ENCODE measurements at places on chromosomes 1 and 21. TPM values are rescaled to one million over a fixed set of nuclear protein-coding genes. Genes with fewer than 3 reads are reported as not detected.

DNA sequence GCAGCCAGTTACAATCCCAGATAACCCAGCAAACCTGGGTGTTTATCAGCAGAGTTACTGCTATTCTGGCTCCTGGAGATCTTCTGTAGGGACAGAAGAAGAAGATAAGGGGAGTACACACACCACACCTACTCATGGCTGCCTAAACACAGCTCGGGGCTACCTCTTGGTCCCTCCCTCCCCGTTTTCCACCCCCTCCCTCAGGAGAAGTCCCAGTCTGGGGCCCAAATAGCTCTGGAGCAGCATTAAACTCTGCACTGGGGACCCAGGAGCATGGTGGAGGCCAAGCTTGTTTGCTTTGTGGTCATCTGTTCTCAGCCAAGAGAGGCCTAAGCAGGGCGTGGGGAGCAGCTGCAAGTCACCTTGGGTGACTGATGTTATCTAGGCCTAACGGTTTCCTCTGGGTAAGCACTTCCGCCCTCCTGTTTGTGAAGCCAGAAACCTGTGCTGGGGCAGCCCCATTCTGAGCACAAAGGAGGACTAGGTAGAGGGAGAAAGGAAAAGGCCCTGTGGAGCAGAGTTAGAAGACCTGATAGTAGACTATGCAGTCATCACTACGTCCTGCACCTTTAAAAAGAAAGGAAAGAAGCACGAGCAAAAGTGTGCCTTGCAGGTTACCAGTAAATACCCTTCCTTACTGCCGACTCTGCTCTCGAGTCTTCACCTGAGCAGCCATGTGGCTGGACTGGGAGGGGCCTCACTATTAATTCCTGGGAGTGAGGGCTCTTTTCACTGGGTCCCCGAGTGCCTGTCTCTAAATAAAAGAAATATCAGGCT, 2.0 kb upstream of the RCSD1 start:
- peak; percentile 71 for DNase-seq

Gene UBL4B
- not detected for total RNA-seq

- DNase-seq, result no peak
Observed at GRCh38 chr1:116403496-116404136, 30.6 kb downstream of the ATP1A1 start.

Gene HPCA
- total RNA-seq, result 0.24 TPM

DNA sequence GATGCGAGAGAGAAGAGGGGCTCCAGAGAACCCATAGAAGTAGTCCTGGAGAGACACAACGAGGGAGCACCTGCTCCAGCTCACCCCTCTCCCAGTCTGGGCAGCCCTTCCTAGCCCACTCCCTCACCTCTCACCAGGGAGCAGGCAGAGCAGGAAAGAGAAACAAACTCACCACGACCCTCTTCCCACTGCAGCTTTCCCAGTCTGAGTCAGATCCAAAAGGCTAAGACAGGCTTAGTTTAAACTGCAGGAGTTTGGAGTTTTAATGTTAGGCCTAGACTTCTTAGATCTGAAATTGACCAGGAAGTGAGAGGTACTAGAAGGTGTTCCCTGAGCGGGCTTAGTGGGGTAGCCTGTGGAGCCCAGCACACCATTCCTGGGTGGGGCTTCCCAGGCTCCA, 29.6 kb downstream of the SLC1A7 start:
- no peak for DNase-seq

DNA sequence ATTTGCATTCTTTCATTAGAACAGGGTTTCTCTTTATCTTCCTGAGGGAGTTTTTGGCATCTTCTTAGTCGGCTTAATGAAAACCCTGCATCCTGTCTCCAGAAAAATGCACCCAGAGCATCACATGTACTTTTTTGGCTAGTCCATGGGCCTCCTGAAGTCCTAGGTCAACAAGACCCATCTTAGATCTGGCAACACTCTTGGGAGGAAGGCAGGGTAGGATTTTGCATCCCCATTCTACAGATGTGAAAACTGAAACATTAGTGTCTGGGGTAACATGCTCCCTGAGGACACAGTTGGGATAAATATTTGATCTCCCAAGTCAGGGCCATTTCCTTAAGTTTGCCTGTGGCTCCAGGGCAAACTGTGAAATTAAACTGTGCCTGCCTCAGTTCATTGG, 40.0 kb upstream of the HMGB4 start:
- no peak for DNase-seq

Gene CTPS1
- 23.2 TPM for total RNA-seq

Gene AIM2
- total RNA-seq, result 3.8 TPM

DNA sequence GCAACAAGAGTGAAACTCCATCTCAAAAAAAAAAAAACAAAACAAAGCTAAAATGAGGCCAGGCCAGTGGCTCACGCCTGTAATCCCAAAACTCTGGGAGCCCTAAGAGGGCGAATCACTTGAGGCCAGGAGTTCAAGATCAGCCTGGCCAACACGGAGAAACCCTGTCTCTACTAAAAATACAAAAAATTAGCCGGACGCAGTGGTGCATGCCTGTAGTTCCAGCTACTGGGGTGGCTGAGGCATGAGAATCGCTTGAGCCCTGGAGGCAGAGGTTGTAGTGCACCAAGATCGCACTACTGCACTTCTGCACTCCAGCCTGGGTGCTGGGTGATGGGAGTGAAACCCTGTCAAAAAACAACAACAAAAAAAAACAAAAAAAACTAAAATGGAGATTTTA, 191.2 kb upstream of the SGIP1 start:
- DNase-seq, result no peak

GRCh38 chr21:40129809-40130208, 262.6 kb downstream of the PCP4 start:
- no peak for DNase-seq

Gene LCE6A
- not detected for total RNA-seq

Gene RSPH1
- 0.38 TPM for total RNA-seq

- no peak for DNase-seq
Observed at GRCh38 chr1:112272101-112272772, 123.8 kb upstream of the CTTNBP2NL start.

Gene TMEM52
- total RNA-seq, result 0.28 TPM

Gene DNAI4
- total RNA-seq, result 14.3 TPM

DNA sequence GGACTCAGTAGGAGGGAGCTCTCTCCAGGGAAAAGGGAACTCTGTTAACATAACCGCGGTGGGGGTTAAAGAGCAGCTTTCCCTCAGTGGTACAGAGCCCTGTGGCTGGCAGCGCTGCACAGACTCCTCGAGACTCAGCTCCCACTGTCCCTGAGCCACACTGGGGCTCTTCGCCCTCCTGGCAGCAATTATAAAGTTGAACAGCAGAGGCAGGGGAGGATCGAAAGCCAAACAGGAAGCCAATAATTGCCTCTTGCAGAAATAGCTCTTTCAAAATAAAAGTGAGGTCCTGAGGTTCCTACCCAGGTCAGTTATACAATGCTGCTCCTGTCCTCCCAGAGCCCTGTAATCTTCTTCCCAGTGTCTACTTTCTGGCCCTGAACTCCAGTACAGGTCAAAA, 77.0 kb downstream of the FAM78B start:
- no peak for DNase-seq

Gene PDZK1
- total RNA-seq, result 0.90 TPM

DNA sequence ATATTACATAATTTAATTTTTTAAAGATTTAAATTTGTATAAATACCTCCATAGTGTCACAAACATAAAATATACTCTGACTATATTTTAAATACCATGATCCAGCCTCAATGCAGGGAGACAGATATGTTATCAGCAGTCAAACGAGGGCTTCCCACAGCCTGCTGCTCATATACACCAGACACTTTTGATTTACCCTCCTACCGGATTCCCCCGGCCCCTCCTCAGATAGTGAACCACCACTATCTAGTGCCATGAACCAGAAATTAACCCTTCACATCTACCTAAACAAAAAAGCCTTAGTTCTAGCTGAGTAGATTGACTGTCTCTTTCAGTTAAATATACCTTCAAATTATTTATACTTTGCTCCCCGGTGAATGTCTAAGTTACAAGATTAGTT, 52.4 kb upstream of the C1orf53 start:
- DNase-seq, result no peak

- no peak for DNase-seq
Observed at GRCh38 chr21:45424854-45425795, 20.2 kb downstream of the COL18A1 start.

Gene TSPEAR
- 0.38 TPM for total RNA-seq

Gene LCE1D
- not detected for total RNA-seq

DNA sequence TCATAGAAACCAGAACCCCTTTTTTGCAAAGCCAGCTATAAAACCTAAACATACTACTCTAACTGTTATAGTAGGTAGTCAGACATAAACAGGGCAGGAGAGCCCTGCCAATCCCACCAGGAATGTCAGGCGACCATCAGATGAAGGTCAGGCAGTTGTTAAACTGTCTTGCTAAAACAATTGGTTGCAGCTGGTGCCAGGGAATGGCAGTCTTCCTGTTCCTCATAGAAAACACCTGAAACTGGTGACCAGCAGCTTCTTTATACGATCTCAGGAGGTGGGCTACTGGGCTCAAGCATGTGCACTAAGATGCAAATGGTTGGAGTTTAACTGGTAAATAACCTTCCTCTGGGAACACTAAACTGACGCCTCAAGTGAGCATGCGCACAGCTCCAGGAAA, 224.1 kb downstream of the COL11A1 start:
- DNase-seq, result no peak

Gene FCAMR
- total RNA-seq, result 0.19 TPM

DNA sequence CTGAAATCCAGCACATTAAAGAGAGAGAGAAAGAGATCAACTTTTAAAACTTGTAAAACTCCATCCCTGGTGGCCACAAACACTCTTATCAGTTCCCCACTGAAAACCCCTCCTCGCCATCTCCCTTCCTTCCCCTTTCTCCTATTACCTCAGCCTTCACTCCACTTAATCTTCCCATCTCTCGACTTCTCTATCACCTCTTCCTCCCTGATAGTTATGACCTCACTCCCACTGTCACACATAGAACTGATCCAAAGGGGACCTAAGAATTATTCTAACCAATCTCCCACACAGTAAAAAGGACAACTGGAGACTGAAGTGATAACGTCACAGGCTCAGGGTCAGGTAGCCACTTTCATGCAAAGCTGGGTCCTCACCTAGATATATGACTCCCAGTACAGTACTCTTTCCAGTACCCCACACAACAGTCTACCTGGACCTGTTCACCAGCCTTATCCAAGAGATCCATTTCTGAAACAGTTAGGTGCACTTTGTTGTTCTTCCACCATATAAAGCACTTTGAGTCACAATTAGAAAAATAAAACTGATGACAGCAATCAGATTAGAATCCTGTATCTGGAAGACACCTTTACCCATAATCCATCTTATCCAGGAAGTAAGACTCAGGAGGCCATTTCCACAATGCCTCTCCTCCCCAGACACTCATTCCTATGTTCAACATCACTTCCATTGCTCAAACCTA, 324.8 kb downstream of the SMYD3 start:
- no peak for DNase-seq

- DNase-seq, result no peak
Observed at GRCh38 chr21:45818904-45819285, 162.7 kb upstream of the COL6A1 start.

DNA sequence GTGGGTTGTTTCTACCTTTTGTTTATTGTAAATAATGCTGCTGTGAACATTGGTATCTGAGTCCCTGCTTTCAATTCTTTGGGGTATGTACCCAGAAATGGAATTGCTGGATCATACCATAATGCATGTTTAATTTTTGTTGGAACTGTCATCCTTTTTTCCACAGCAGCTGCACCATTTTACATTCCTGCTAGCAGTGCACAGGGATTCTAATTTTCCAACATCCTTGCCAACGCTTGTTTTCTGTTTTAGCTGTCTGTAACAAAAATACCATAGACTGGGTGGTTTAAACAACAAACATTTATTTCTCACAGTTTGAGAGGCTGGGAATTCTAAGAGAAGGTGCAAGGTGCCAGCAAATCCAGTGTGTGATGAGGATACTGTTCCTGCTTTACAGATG, 65.1 kb downstream of the RAVER2 start:
- DNase-seq, result no peak

Gene CNR2
- total RNA-seq, result 1.5 TPM

Gene FALEC
- 0.19 TPM for total RNA-seq

- no peak for DNase-seq
Observed at GRCh38 chr1:11537854-11538591, 59.1 kb downstream of the DISP3 start.

Gene DMRTA2
- total RNA-seq, result 0.14 TPM

DNA sequence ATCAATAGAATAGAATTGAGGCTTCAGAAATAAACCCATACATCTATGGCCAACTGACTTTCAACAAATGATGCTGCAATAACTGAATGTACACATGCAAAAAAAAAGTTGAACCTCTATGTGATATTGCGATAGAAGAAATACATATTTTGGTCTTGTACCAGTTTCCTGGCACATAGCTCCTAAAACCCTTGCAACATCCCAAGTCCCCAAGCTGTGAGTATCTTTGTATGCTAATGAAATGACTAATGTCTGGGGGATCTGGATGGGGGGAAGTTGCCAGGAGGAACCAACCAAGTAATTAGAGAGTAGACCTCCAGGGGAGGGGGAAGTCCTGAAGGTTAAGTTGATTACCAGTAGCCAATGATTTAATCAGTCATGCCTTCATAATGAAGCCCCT, 24.4 kb downstream of the BLZF1 start:
- DNase-seq, result no peak

Gene ARHGAP29
- 5.4 TPM for total RNA-seq
